Activated T-cell treated with anti-CD3 and anti-CD28 coated beads, Interleukin-2, amount 50 U/mL, for 24 hours (primary cell): ENCODE measurements at places on chromosomes 12 and 14.
A peak's percentile ranks its signal among the peaks of the same experiment; 100 is the strongest.

DNA sequence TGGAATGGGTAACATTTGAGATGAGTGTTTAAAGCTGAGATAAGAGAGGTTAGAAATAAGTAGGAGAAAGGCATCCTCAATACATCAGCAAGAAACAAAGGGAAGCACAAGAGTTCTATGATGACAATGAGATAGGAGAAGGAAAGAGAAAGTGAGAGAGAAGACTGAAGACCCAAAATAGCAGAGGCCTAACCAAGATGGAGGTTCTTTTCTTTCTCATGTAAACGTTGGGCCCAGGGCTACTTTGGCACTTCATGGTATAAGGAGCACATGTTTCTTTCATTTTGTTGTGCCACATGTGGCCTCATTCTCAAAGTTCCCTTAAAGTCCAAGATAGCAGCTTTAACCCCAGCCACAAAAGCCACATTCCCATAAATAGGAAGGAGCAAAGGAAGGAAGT, 120.5 kb upstream of the RMST start:
- DNase-seq = no peak

DNA sequence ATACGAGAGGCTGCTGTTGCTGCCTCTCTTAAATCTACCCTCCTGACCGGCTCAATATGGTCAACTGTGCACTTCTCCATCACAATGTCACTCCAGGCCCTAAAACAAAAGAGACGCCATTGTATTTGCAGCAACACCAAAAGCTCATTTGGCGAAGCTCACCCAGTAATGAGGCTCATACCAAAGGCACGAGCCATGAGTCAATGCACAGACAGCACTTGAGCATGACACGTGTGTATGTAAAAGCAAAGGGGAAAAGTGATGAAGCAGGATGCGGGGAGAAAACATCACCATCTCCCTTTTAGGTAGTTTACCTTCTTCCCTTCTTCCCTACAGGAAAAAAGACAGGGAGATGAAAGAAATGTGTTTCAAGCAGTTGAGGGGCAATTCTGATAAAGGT, 150.3 kb downstream of the FOXN3 start:
- no peak for DNase-seq

DNA sequence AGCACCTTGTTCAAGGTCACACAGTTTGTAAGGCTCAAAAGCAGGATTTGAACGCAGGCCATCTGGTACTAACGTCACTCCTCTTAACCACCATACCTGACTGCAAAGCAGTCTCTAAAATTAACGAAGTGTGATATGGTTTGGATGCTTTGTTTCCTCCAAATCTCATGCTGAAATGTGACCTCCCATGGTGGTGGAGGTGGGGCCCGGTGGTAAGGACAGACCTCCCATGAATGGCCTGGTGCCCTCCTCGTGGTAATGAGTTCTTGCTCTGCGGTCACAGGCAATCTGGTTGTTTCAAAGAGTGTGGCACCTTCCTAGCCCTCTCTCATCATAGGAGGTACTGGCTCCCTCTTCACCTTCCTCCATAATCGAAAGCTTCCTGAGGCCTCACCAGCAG, 102.2 kb upstream of the BCL2L14 start:
- no peak for DNase-seq

DNA sequence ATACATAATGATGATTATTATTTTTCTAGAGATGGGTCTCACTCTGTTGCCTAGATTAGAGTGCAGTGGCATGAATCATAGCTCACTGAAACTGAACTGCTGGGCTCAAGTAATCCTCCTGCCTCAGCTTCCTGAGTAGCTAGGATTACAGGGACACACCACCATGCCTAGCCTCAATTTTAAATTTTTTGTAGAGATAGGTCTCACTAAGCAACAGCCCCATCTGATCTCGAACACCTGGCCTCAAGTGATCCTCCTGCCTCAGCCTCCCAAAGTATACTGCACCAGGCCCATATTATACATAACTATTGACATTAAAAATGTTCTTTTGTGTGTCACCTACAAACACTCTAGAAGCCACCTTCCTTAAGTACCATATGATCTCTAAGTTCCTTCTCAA, 3.4 kb downstream of the TXNRD1 start:
- no peak for DNase-seq

DNA sequence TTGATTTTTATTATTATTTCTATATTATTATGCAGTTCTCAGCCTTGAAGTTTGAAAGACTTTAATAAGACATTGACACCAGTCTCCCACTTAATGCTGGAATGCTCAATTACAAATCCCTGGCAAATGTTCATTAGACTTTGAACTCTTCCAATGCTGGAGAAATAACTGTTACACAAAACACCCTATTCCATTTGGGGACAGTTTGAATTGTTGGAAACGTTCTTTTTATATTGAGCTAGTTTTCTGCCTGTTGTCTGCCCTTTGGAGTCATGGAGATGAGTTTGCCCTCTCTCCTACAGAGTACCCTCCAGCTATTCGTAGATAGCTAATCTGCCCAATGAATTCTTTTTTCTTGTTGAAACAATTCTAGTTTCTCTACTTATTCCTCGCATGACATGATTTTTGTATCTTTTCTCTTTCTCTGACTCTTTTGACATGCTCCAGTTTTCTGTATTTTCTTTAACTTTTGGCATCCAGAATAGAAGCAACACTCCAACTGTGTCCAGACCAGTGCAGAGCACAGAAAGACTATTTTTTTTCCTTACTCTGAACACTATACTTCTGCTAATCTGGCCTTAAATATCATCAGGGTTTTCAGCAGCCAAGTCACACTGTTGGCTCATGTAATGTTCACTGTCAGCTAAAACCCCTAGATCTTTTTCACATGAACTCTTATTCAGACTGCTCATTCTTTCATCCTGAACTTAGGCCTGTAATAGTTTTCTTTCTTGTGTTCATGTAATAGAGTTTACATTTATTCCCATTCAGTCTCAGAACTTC, 379.3 kb downstream of the RAD51B start:
- DNase-seq = no peak

- DNase-seq = no peak
These were observed 8.5 kb downstream of the NOS1 start for GRCh38 chr12:117352883-117353282.

GRCh38 chr12:111687255-111687654, 1.4 kb downstream of the ACAD10 start:
- DNase-seq = no peak

- no peak for DNase-seq
These were observed 25.4 kb upstream of the PWP1 start for GRCh38 chr12:107660235-107660634.

DNA sequence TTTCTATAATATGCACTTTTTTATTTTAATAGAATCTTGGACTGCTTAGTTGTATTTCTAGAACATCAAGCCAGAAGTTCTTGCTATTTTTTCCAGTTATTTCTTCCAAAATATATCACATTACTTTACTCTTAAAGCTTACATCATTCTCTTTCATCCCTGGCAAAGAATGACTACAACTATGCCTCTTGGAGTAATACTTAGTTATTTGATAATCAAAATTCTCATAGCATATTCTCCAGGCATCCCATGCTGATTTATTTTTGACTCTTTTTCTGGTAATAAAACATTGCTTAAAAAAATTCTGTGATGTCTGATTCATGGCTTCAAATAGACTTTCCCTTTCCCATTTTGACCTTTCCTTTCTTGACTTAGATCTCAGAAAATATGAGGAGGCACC, 118.7 kb upstream of the TSPAN8 start:
- DNase-seq = no peak

DNA sequence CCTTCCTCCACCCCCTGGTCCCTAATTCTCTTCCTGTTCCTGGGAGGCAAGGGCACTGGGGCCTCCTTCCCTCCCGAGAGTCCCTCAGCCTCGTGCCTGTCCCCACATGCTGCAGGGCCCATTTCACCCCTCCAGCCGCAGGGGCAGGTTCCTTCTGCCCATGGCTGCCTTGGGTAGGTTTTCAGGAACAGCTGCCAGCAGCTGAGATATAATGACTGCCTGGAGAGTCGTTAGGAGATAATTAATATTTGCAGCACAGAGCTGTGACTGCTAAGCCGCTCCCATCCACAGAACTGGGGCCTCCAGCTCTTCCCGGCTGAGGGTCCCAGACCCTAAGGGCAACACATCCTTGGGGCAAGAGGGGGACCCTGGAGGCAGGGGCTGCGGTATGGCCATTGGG, 211.9 kb upstream of the LHX5 start:
- no peak for DNase-seq

DNA sequence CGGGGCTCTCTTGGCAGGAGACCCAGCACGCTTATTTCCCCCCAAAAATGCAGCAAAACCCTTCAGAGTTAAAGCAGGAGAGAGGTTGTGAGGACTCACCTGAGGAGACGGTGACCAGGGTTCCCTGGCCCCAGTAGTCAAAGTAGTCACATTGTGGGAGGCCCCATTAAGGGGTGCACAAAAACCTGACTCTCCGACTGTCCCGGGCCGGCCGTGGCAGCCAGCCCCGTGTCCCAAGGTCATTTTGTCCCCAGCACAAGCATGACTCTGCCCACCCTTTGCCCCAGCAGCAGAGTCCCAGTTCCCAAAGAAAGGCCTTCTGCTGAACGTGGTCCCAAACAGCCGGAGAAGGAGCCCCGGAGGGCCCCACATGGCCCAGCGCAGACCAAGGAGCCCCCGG, 337.7 kb downstream of the TMEM121 start:
- DNase-seq = no peak

DNA sequence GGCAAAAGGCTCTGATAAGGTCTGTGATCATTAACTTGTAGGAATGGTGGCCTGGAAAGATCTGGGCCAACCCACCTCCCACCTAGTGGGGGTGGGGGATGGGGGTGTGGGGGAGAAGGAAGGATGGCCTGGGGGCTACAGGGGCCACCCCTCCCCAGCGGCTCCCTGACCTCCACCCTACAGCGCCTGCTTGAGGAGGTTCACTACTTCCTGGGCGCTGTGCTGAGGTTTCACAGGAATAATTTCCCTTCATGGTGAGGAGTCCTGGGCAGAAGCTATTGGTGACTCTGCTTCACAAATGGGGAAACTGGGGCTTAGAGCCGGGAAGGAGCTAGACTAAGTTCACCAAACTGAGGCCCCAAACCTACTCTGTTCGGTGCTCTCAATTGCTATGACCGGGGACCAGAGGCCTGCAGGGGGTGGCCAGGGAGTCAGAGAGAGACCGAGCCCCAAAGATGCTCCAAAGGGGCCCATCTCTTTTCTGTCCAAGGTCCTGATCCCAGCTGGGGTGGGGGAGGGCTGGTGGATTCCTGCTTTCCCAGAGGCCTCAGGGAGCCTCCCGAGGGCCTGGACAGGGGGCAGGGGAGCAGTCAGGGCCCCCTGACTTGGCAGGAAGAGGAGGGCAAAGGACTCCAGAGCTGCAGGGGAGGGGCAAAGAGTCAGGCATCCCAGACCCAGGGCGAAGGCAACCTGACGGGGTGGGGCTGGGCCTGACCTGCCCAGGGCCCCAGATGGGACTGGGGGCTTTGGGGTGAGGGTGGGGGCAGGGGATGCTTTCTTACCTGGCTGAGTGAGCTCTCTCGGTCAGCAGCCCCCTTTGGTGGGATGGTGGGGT, 1.7 kb downstream of the HNF1A start:
- no peak for DNase-seq

GRCh38 chr12:81573228-81573627, 185.9 kb downstream of the PPFIA2 start:
- no peak for DNase-seq

- DNase-seq = no peak
These were observed 31.9 kb downstream of the KNTC1 start for GRCh38 chr12:122558745-122559641.

DNA sequence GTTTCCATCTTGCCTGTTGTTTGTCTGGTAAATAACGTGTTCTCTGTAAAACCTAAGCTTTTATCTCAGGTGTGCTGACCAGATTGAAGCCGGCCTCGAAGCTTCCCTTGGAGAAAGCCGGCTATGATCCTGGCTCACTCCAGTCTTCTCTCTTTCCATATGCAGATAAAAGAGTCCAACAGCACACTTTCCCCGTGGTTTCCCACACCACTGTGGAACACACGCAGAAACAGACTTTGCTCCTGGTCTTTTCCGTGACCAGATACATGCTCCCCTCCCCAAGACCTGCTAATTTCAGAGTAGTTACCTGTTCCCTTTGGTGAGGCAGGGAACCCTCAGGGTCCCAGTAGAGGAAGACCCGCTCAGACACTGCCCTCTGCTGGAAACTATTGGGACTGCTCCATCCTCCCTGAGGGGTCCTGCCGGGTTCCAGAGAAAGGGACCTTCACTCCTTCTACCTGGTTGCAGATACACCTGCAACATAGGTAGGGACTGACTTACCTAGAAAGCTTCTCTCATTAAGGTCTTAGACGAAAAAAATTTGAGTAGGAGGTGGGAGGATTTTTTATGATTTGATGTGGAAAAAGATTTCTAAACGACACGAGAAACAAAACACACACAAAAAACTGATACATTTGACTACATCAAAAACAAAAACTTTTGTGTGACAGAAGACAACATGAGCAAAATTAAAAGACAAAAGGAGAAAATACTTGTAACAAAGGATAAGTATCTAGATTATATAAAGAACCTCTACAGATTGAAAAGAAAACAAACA, 415.4 kb upstream of the CCDC196 start:
- DNase-seq = peak; percentile 79

DNA sequence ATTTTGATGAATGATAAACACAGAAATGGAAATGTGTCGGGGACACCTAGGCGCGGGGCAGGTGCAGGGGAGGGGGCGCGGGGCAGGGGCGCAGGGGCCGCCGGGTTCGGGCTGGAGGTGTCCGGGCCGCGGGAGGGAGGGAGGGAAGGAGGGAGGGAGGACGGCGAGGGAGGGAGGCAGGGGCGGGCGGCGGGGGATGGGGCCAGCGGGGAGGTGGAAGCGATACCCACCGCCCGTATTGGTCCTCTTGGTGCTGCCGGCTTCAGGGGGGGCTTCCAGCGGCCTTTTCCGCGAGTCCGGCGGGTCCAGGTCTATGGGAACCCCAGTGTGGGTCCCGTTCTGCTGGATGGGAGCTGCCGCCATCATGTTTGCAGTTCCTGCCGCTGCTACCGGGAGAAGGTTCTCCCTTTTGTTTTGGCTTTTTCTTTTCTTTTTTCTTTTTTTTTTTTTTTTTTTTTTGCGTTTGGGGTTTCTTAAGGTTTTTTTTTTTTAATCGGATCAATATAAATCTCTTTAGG, 703 bp downstream of the NOVA1 start:
- DNase-seq = no peak

- DNase-seq = no peak
These were observed 306.7 kb downstream of the LRFN5 start for GRCh38 chr14:41913398-41913797.

- peak; percentile 32 for DNase-seq
These were observed 9.3 kb downstream of the CCDC196 start for GRCh38 chr14:66495218-66496098.

DNA sequence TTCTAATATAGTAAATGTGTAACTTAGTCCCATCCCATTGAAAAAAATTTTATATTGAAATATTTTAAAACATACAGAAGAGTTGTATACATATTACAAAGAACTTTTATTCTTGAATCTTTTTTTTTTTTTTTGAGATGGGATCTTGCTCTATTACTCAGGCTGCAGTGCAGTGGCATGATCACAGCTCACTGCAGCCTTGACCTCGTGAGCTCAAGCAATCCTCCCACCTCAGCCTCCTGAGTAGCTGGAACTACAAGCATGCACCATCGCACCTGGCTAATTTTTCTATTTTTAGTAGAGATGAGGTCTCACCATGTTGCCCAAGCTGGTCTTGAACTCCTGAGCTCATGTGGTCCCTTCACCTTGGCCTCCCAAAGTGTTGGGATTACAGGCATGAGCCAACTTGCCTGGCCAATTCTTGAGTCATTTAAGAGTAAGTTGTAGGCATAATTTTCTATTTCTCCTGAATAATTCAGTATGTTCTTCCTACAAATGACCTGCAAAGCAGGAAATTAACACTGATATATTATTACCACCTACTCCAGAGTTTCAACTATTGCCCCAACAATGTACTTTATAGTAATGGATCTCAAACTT, 153.0 kb upstream of the BMP4 start:
- no peak for DNase-seq
